Activated naive CD8-positive, alpha-beta T cell treated with anti-CD3 and anti-CD28 coated beads, Interleukin-2, amount 10 ng/mL, durations not matched to agents 7 days and 5 days (primary cell): ENCODE measurements at places on chromosomes 3 and 15.

DNA sequence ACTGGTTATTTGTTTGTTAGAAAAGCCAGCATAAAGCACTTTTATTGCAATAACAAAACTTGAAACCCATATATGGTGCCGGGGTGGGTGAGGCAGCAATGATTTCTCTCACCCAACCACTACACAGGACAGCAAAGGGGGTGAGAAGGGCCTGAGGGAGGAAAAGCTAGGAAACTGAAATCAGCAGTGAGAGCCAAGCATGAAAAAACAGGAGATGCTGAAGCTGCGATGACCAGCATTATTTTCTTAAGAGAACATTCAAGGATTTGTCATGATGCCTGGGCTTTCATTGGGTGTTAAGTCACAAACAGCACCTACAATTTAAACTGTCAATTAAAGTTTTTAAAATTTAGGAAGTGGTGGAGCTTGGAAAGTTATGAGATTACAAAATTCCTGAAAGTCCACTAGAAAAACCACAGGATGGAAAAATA, 11.9 kb upstream of the TM4SF4 start:
- no peak for DNase-seq

- DNase-seq = peak; percentile 42
Observed at GRCh38 chr3:139797724-139798343, 120.1 kb upstream of the NMNAT3 start.

DNA sequence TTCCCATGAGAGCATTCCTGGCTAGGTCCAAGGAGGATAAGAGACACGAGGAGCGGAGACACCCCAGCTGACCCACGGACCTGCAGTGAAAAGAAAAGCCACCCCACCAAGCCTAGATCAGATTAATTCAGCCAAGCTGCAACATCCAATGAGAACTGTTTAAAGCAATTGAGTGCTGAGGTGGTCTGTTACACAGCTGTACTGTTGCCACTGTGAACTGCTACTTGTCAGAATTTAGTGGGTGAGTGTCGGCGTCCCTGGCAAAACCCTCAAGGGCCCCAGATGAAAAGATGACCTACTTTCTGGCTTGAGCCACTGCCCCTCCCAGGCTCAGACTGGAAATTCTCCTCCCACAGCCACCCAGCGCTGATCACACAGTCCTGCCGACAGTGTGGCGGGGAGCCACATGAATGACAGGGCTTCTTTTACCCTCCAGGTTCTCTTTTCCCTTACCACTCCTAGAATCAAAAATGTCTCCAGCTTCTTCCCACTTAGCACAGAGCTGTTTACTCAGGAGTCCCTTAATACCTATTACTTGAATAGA, 26.4 kb upstream of the KBTBD12 start:
- DNase-seq = no peak

DNA sequence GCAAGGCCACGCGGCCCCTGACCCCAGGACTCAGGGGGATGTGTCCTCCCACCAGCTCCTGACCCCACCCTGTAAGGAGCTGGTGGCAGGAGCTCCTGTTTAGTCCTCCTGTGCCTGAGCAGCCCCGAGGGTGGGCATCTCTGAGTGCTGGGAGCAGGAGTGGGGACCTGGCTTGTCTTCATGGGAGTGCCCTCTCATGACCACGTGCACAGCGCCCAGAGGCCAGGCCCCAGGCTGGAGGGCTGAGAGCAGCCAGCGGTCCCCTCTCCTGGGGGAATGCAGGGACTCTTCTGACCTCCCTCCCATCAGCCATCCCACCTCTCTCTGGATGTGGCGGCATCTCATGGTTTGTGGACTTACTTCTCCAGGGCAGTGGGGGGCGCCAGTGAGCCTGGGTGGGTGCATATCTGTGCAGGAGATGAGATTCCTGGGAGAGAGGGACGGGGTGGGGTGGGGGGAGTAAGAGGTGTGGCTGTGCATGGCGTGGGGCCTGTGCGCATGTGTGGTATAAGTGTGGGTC, 205.6 kb downstream of the TBC1D2B start:
- DNase-seq = no peak

DNA sequence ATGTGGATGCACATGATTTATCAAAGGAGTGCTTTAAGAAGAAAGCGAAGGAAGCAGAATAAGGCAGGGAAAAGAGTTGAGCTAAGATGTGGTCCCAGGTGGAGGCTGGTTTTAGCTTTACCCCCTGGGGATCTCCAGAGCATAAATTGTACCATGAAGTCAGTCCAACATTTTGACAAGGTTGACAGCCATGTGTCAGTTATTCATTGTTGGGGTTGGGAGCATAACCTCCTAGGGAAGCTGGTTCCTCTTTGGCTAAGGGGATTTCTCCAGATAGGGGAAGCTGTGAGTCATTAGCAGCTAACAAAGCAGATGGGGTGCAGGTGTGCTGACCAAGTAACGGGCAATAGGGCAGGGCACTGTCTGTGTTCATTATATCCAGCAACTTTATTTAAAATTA, 123.7 kb upstream of the IGSF10 start:
- no peak for DNase-seq

GRCh38 chr3:174538151-174538550, 321.0 kb upstream of the NAALADL2 start:
- DNase-seq = no peak

DNA sequence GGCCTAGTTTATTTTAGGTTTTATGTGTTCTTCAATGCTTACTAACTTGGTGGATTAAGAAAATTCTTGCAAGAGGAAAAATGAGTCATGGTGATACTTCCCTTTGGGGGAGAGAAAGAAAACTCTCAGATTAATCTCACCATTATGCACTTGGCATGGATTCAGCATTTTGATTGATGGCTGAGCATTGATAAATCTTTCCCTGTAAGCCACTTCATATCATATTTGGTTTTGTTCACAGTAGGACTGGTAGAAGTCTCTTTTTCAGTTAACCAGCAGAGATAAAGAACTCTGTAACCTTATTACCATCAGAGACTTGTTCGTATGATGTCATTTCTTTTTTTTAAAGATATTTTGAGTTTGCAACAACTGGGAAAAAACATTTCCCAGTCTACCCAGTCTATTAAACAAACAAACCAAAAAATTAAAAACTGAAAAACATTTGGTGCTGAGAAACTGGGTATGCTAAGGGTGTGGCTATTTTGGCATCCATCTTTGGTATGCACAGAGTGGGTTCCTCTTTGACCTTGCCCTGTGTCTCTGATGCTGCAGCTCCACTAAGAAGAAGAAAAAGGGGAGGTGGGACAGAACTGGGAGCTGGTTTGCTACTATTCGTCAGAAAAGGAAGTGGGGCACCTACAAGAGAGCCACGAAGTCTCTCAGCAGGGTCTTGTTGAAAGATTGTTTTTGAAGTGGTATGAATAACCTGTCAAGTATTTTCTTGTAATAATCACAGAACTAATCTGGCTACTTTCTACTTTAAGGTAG, 17.2 kb downstream of the TMOD3 start:
- DNase-seq = no peak

- DNase-seq = no peak
Observed at GRCh38 chr3:72697717-72698116, 150.5 kb downstream of the SHQ1 start.

DNA sequence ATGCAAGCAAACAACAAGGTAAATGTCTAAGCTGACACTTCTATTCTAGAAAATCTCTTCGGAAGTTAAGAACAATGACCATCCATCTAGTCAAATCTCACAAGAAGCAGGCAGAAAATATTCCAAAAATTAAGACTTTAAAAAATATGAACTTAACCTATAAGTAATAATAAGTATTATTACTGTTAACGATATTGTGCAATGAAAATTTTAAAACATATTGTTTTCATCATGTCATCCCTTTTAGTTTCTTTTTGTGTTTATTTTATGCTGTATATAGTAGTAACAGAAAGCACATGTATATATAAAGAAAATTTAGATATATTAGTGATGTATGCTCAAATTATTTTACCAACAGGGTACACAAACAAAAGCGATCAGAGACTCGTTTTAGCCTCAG, 4.1 kb downstream of the HDGFL3 start:
- no peak for DNase-seq

- no peak for DNase-seq
Observed at GRCh38 chr3:23996095-23996524, 51.0 kb downstream of the NR1D2 start.

- no peak for DNase-seq
Observed at GRCh38 chr3:137061186-137061585, 103.4 kb downstream of the IL20RB start.

- DNase-seq = no peak
Observed at GRCh38 chr3:9070961-9071360, 107.7 kb upstream of the RAD18 start.

GRCh38 chr3:184498986-184499606, 62.5 kb upstream of the EPHB3 start:
- DNase-seq = no peak

DNA sequence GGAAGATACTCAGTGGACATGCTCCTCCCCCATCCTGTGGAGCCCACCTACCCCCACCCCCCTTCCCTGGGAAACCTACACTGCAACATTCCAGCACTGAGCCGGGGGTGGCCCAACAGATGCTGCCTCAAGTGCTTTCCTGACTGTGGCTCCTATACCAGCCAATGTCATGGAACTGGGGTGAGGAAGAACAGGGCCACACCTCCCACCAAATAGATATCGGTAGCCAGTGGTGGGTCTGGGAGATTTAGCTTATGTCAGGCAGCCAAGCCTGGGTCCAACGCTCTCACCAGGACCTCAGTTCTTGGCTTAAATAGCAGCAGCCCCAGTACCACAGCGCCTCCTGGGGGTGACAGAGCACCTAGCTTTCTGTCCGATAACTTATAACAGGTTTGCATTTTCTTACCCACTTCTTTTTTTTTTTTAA, 30.3 kb downstream of the CDC25A start:
- DNase-seq = peak; percentile 52

- no peak for DNase-seq
Observed at GRCh38 chr3:99191186-99191585, 289.7 kb upstream of the DCBLD2 start.

- no peak for DNase-seq
Observed at GRCh38 chr3:108208831-108209230, 13.4 kb downstream of the IFT57 start.

DNA sequence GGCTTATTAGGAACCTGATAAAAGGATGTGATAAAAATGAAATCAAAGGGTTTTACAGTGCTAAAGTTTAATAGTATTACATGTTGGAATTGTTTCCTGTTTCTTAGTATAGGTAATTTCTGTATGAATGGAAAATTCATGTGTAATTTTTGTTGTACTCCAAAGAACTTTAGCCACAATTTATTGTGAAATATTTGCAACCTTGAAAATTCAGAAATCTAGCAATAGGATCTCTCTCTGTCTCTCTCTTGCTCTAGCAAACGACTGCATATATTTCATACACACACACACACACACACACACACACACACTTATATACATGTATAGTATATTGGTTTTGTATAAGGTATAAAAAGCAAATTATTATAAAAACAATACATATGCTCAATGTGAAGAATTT, 59.6 kb downstream of the PIAS1 start:
- no peak for DNase-seq

DNA sequence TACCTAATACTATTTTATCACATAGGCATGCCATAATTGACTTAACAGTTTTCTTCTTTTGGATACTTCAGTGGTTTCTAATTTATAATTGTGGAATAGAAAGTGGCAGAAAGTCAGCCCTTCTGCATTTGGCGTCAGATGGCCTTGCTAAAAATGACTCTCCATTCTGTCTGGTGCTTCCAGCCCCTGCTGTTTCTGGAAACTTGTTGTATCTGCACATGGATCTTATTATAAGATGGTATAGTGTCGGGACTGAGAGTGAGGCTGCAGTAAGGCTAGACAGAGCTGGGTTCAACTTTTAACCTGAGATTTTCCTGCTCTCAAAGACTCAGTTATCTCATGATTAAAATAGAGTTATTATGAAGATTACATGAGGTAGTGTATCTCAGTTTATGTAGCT, 74.8 kb upstream of the WDR72 start:
- no peak for DNase-seq

DNA sequence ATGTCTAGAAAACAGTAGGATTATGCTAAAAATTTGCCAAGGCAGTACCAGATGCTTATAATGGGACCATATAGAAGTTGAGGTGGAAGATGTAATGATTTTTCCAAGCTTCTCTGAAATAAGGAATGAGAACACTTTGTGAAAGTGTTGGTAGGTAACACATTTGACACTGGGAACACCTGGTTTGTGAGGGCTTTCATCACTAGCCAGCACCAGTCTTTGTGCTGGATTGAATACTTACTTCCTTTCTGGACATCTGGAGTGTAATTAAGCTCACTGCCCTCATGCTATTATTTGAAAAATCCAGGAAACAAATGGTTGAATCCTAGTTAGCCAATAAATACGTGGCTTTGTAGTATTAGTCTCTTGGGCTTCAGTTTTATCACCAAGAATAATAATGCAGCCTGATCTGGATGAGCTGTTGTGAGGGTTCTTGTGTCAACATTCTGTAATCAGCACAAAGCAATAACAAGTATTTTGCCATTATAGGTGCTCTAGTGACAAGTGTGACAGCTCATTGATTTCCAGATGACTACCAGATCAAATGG, 12.9 kb downstream of the CCDC80 start:
- DNase-seq = no peak

DNA sequence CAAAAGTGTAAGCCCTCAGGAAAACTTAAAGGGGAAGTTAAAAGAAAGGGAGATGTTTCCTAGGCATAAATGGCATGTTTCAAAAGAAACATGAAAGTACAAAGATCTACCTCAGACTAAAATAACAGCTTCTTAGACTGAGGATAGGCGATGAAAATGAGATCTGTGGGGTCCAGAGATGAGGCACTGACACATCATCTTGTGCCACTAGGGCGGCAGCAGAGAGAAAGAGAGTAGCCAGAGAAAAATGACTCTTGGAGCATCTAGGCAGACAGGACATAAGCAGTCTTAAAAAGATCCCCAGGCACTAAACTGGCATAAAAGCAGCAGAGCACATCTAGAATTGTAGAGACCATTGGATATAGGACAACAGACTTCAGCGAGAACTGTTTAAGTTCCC, 42.5 kb upstream of the RFX7 start:
- no peak for DNase-seq

DNA sequence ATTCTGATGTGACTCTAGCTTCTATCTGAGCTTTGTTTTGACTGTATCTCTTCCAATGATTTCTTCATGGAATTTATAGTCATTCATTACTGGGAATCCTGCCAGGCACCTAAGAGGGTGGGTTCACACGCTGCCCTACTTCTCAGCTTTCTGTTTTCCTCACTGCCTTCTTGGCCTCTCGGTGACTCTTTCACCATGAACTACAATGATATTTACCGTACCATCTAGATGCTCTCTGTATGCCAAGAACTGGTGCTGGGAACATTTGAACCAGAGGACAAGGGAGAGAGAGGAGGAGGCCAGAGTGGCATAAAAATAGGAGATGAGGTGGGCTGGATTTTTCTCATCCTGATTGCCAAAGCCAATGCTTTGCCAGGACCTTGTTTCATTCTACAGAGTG, 280.0 kb upstream of the P2RY1 start:
- DNase-seq = no peak
